ENCODE measurements at places on chromosomes 7 and 10.

DNA sequence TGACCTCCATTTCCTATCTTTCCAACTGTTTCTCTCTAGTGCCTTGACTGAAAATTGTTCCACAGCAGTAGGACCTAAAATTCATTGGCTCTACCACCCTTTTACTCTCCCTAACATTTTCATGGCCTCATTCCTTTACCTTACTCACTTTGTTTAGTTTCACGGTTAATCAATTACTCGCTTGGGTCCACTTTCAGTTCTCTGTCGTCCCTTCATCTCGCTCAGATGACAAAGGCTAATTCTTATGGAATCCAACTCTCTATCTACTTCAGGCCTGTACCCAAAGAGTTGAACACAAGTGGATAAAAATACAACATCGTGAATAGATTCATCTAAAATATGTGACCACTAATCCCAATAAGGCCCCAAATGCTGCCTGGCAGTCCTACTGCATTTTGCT is 85.9 kb upstream of the ADO start:
- no peak for DNase-seq

- no peak for DNase-seq
These were observed 7.5 kb upstream of the CFTR start for GRCh38 chr7:117472335-117472734.

GRCh38 chr7:32259931-32260596 is 189.9 kb upstream of the PDE1C start:
- no peak for DNase-seq

DNA sequence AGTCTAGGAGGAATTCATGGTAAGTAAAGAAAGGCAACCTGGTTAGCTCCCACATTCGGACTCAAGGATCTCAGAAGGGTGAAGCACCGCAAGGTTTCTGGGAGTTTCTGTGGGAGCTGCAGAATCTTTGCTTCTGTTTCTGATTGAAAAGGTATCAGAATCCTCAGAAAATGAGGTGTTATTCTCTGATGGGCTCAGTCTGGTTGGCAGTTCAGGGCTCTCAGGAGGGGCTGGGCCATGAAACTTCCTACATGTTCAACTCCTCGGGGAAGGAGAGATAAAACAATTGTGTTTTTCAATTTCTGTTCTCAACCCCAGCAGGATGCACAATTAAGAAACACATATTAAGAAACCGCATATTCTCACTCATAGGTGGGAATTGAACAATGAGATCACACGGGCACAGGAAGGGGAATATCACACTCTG is 9.1 kb downstream of the OR2A7 start:
- no peak for DNase-seq

DNA sequence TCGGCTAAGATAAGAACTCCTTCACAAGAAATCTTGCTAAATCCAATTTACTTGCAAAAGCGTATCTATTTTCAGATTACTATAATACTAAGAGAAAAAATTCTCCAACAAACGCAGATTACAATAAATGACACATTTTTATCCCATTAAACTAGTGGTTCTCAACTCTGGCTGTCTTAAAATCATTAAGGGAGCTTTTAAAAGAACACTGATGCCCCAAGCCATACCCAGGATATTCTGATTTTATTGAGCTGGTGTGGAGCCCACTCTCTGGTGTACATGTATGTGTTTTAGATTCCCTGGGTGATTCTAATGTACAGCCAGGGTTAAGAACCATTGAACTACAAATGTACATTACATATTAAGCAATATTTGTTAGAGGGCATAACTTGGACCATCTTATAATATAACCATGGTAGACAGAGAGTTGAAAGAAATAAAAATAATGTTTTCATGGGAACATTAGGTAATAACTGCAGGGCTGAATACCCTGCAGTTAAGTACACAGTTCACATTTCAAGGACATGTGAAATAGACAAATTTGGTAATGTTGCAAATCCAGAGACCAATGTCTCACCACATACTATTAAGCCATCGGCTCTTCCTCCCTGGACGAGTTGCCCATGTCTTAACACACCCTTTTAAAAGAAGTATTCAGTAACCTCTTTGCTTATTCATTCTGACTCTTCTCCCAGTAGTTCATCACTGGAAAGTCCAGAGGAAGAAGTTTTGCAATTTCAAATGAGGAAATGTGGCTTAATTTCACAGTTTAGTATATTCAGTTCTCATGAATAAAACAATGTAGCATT is 6.2 kb downstream of the GSAP start:
- no peak for DNase-seq

DNA sequence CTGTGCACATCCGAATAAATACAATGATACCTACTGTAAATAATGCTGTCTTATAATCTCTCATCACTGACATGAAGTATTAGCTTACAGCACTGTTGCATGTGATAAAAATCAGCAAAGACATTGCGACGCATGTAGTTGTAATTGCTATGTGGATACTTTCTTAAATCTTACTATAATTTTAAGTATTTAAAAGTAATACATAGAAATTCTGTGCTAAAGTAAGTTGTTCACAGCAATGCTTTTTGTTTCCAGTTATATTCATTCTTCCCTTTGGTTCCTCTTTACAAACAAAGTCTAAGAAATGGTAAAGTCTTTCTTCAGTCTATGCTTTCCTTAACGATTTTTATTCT is 113.7 kb upstream of the DGKB start:
- no peak for DNase-seq

GRCh38 chr7:114937446-114937845 is 15.6 kb downstream of the MDFIC start:
- no peak for DNase-seq

DNA sequence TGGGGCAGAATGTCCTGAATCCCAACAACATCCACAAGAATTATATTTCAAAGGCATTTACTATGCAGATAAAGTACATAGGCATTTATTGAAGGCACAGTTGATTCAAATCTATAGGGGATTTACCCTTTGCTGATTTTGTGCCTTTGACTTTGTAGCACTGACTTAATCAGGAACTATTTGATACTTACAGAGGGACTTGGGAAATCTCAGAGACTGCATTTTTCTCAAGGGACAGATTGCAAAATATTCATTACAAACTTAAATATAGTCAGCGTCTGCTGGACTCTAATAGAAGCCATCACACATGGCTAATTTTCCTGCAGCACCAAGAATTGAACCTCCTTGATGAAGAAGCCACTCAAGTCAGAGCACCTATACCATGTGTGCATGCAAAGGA is 44.9 kb downstream of the FAS start:
- no peak for DNase-seq

DNA sequence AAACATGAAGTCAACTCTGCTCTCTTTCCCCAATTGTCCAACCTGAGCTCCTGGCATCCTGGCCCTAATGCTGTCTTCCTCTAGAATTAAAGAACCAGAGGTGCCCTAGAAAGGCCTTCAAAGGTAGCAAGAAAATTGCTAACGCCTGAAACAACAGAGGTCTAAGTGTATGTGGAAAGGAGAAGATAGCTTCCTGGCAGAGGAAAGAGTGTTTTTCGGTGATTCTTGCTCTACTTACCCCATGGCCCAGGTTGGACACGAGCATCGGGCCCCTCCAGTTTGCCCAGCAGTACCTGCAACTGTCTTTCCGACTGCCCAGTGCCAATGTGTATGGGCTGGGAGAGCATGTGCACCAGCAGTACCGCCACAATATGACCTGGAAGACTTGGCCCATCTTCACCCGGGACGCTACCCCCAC is 22.2 kb downstream of the MGAM2 start:
- DNase-seq = no peak

DNA sequence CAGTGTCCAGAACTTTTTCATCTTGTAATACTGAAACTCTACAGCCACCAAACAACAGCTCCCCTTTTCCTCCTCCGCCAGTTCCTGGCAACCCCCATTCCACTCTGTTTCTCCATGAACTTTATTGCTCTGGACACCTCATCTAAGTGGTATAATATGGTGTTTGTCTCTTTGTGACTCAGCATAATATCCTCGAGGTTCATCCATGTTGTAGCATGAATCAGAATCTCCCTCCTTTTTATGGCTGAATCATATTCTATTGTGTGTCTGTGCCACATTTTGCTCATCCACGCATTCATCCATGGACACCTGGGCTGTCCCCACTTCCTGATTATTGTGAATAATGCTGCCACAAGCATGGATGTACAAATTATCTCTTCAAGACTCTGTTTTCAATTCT is 124.4 kb upstream of the FGFR2 start:
- DNase-seq = no peak

- no peak for DNase-seq
These were observed 62.3 kb downstream of the CREB5 start for GRCh38 chr7:28474640-28475039.

- DNase-seq = no peak
These were observed 17.3 kb downstream of the VWDE start for GRCh38 chr7:12386313-12386740.

DNA sequence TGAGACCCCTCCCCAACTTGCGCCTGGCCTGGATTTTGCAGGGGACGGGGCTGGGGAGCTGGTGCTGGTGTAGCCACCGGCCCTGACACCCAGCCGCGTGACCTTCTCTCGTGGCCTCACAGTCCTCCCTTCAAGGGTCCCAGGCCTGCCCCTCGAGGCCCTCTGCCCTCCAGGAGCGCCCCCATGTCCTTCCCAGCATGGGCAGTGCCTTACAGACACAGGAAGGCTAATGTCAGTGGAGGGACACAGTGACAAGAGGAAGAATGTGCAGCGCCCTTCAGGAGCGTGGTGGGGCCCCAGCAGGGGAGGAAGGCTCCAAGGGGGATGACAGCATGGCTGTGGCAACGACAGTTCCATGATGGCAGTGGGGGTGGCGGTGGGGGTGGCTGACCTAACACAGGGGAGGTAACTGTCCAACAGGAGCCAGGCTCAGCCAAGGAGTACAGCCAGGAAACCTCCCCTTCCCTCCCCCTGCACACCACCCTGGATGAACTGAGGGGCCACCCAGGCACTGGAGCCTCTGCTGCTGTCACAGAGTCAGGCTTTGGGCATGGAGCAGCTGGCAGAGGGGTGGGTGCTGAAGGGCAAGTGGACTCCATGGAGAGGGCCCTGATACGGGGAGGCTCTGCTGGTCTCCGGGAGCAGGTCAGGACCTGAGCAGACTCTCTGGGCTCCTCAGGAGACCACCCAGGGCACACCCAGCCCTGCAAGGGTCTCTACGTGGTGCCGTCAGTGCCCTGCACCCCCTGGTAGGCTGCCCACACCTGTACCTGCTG is 76.0 kb upstream of the RET start:
- no peak for DNase-seq

- no peak for DNase-seq
These were observed 1.3 kb downstream of the MBLAC1 start for GRCh38 chr7:100127866-100128636.

DNA sequence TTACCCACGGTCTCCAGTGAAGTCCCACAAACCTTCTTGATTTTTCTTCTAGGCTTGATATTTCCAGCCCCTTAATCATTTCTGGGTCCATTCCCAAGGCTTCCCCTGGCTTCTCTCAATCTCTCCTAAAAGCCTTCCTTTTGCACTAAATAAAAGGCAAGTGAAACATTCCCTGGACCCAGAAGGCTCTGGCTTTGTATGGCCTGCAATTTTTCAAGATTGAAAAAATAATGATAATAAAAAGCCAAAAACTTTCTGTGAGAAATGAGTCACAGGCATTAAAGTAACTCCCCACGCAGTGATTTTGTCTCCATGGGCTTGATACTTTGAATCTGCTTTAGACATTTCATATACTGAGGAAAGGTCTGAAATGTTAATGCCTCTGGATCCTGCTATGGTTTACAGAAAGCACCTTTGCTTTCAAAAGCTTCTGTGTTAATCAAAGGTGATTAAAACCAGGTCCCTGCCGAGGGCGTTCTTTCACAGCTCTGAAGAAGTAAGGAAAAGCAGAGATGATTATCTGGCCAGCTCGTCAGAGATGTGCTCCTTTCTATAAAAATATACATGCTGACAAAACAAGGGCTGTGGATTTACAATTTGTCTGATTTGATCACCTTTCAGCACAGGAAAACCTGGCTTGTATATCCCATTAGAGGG is 118.9 kb upstream of the TMEM72 start:
- DNase-seq = no peak

DNA sequence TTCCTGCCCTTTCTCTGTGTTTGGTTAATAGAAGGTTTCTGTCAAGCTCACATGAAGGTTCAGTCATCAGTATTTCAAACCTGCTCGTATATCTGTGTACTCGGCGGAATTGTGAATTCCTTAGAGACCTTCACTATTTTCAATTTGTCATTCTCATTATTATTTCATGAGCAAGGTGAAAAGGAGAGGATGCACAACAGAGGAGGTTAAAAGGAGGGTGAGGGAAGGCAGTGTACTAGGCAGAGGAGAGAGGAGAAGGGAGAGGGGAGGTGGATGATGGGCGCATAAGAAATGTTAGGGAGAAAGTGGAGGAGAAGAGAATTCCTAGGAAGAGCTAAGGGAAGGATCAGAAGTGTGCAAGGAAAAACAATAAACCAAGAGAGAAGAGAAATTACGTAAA is 185.0 kb upstream of the COBL start:
- no peak for DNase-seq

DNA sequence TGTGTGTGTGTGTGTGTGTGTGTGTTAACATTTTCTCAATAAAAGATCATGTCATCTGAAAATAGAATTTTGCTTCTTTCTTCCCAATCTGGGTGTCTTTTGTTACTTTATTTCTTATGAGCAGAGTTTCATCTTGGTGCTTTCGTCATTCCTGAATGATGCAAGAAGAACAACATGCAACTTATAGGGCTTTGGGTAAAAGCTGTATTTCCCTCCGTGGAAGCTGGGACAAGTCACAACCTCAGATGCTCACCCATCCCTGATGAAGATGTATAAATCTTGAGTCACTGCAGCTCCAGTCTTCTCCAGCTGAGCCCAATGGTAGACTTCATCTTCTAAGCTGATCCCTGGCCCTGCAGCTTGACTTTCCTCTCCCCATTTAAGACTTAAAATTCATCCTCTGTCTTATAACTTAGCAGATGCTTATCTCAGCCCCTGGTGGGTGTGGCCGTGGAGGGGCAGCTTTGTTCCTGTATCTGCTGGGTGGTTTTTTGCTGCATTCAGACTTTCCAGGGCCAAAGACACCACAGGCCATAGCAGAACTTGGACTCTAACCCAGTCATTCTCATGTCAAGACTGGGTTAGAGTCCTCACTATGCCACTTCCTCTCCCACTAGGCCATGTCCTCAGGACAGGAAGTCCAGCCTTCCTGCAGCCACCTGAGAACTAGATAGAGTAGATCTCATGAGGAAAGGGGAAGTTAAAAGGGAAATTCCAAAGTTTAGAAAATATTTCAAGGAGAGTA is 356.4 kb downstream of the TNS3 start:
- DNase-seq = no peak

- no peak for DNase-seq
These were observed at the start of gene BMPER for GRCh38 chr7:33905389-33906032. Gene BMPER, plus strand, starts transcription at chr7:33905539. Its CDS starts 75 bp downstream, at chr7:33905614.

DNA sequence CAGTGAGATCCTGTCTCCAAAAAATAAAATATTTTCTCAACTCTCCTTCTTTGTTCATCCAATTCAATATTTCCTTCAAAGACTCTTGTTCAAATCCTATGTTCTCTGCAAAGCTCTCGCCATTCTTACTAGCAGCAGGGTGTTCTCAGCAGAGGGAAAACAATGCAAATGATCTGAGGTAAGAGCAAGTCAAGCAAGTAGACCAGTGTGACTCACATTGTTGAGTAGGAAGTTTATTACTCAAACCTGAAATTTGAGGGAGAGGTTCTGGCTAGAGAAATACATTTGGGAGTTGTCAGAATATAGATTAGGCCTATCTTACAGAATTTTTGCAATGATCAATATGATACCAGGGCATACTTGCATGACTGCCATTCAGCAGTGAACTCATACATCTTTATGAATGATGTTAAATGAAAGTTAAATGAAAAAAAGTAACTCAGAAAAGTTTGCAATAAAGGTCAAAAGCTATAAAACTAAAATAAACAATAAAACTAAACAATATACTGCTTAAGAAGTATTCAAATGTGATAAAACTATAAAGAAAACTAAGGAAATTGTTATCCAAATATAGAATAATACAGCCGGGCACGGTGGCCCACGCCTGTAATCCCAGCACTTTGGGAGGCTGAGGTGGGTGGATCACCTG is 5.8 kb downstream of the IDE start:
- no peak for DNase-seq

Measured in stimulated activated CD4-positive, alpha-beta T cell treated with anti-CD3 and anti-CD28 coated beads, Interleukin-1b, Interleukin-23, amount 100 ng/mL, for 1 hour (primary cell).